ENCODE measurements at places on chromosomes 5 and 9.

GRCh38 chr9:133919253-133920115 lies 72.6 kb downstream of the VAV2 start:
- DNase-seq: no peak

- no peak for DNase-seq
Observed at GRCh38 chr9:1129382-1129781, 79.2 kb downstream of the DMRT2 start.

GRCh38 chr5:73867345-73868335 lies 241.6 kb downstream of the ARHGEF28 start:
- DNase-seq: no peak

DNA sequence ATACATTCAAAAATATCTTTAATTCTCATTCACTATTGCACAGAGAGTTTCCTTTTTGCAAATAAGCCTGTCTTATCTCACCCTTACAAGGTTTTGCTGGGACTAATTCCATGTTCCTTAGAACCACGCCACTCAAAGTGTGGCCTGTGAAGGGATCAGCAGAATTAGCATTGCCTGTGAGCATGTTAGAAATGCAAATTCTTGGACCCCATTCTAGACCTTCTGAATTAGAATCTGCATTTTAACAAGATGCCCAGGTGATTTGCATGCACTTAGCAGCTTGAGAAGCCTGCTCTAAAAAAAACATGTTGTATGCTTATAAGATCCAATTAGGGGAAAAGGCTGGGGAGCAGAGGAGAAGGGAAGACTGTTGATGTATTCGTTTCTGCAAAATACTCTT lies 460.0 kb downstream of the NTRK2 start:
- DNase-seq: no peak

DNA sequence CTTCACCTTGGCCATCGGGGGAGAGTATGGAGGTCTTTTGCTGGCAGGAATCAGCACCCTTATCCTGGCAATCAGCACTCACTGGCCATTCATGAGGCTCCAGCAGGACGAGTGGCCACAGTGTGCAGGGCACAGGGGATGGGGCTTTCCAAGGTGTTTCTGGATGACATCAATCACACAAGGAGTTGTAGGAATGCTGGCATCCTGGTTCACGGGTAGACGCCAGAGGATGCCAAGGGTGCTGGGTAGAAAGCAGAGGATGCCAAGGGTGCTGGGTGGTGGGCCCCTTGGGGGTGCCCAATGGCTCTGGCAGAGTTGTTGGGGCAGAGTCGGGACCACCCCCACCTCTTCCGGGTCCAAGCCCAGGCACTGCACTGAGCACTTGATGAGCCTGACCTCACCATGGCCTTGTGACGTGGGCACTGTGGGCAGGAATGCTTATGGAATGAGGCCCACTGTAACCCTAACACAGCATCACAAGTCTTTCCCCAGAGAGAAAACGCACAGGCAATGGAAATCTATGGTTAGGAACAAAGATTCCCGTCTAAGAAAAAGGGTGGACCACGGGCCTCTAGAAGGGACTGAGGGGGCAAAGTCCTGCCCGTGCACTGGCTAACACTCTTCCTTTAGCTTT lies 29.1 kb downstream of the CEL start:
- DNase-seq: no peak

DNA sequence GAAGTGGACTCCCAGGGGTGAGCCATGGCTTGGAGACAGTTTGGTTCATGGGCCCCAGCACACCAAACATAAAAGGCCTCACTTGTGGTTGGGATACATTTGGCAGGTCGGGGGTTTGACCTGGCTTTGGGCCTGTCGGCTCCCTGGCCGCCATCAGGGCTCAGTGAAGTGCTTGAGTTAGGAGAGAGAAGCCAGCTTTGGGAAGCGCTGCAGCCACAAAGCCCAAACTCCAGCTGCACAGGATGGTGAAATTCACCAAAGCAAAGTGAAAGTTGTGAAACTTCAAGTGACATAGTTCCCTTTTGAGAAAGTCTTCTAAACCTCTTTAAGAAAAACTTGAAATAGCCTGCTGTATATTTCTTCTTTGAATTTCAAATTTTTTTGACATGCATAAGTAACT lies 27.5 kb downstream of the SLC46A2 start:
- DNase-seq: peak; percentile 98

DNA sequence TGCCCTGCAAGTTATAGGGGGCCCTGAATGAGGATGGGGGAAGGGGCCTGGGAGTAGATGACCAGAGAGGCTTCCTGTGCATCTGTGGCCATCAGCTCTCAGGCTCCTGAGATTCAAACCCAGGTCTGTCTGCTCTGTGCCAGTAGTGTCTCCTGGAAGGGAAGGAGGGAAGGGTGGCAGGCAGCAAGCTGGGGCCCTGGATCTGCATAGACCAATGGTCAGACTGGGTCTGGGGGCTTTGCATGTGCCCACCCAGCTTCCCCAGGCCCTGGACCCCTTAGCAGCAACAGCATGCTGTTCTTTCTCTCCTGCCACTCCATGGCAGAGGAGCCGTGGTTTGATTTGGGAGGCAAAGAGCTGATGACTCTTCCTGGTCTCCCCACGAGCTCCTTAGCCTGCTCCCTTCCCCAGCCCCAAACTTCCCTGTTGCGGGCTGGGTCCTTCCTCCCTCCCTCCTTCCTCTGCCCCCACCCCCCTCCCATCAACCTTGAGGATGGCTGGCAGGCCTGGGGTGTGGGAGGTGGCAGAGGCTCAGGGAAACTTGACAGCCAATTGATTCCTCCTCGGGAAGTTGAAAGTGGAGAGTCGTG lies 31.6 kb downstream of the DAB2IP start:
- DNase-seq: no peak

- DNase-seq: peak; percentile 23
Observed at GRCh38 chr5:14250748-14251701, 107.9 kb downstream of the TRIO start.

DNA sequence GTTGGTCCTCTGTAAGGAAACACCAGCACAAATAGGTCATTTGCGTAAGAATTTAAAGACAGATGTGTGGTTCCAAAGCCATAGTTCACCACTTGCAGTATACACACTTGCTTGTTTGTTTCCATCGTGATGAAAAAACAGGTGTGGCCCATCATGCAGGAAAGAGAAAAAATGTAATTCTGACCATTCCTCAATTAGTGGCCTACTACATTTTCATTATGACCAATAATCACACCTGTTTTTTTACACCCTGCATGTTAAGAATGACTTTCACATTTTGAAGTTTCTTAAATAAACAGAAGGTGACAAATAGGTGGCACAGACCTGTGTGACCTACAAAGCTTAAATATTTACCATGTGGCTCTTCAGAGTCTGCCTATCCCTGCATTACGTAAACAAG lies 2.2 kb upstream of the ICE1 start:
- DNase-seq: no peak

DNA sequence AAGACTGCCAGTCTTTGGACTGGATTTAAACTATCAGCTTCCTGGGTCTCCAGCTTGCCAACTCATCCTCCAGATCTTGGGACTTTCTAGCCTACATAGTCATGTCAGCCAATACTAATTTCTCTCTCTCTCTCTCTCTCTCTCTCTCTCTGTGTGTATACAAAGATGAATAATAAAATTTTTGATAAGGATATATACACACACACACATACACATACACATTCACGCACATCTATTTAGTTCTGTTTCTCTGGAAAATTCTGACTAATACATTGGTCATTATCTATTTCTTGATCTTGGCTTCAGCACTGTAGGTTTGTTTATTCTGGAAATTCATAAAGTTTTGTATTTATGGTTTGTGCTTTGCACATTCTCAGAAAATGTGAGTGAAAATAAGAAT lies 1606.2 kb upstream of the NUDT12 start:
- no peak for DNase-seq

GRCh38 chr5:115100319-115100955 lies 69.3 kb downstream of the TRIM36 start:
- no peak for DNase-seq

DNA sequence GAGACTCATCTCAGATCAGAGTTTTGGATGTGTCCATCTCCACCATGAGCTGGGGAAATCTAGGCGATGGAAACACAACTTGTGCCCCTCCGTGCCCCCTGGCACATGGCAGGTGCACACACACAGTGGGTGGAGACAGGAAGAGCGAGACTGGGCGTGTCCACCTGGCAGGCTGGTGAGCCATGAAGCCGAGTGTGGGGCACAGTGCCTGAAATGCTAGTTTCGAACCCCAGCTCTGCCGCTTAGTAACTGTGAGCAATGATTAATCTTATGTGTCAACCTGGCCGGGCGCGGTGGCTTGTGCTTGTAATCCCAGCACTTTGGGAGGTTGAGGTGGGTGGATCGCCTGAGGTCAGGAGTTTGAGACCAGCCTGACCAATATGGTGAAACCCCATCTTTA lies 80.8 kb upstream of the RNU6ATAC start:
- DNase-seq: no peak

DNA sequence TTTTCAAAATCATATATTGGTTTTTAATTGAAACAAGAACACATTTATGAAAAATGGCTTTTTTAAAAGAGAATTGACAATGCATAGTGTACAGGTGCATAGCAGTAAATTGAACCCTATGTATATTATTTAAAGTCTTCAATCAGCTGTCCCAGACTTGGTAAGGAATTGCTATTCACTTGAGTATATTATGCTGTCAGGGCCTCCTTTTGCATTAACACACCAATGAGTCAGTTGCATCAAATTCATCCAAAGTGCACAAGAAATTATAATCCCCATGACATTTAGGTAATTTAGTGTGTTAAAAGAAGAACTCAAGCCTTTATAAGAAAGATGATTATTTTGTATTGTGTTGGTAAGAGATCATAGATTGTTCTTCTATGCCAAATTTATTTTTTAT lies 748.8 kb upstream of the RIOK2 start:
- no peak for DNase-seq

GRCh38 chr9:126720036-126720435 lies 84.8 kb upstream of the ZBTB43 start:
- DNase-seq: no peak
